NCI-H1417 treated with DMSO at 0.1 percent for 48 hours (cell line): ENCODE measurements at places on chromosomes 13 and 19.

GRCh38 chr19:41623360-41623759, 3.5 kb downstream of the CEACAM4 start:
- no peak for DNase-seq

- no peak for DNase-seq
Observed at GRCh38 chr19:4922530-4923275, 13.4 kb downstream of the UHRF1 start.

DNA sequence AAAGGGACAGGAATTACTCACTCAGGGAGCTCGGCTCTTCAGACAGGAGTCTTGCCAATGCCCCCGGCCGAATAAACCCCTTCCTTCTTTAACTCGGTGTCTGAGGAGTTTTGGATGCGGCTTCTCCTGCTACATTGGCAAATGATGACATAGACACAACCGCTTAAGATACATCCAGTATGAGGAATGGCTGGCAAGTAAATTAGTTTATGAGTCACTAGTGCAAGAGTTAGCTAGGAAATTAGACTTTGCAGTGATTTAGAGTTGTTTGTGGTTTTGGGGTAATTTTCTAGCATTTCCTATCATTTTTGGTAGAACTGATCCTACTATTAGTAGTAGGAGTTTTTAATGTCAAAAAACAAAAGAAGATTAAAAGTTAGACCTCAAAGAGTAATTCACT, 166.2 kb downstream of the SLITRK1 start:
- no peak for DNase-seq

GRCh38 chr19:14795078-14795721, 16.8 kb upstream of the ADGRE2 start:
- DNase-seq, result no peak

GRCh38 chr19:27676334-27676733, 1536.6 kb downstream of the UQCRFS1 start:
- no peak for DNase-seq

- DNase-seq, result no peak
Observed at GRCh38 chr19:38564981-38565690, 52.6 kb downstream of the MAP4K1 start.

GRCh38 chr13:31063772-31064171, 97.9 kb downstream of the HSPH1 start:
- DNase-seq, result no peak

- no peak for DNase-seq
Observed at GRCh38 chr19:6714749-6715555, 5.5 kb downstream of the C3 start.

DNA sequence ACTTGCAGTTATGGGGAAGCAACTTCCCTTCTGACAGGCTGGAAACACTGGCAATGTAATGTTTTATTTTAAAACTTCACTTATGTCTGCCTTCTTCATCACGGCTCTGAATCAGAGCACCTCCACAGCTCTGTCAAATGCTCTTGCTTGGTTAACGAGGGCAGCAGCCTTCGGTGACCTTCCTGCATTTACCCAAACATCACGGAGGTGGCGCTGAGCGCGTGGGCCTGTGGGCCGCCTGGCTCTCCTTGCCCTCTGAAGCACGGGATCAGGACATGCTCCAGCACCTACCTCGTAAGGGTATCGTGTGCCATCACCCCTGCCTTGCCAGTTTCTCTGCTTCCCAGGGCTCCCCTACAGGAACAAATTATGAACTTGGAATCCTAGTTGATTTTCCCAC, 310.0 kb downstream of the TEX29 start:
- no peak for DNase-seq

DNA sequence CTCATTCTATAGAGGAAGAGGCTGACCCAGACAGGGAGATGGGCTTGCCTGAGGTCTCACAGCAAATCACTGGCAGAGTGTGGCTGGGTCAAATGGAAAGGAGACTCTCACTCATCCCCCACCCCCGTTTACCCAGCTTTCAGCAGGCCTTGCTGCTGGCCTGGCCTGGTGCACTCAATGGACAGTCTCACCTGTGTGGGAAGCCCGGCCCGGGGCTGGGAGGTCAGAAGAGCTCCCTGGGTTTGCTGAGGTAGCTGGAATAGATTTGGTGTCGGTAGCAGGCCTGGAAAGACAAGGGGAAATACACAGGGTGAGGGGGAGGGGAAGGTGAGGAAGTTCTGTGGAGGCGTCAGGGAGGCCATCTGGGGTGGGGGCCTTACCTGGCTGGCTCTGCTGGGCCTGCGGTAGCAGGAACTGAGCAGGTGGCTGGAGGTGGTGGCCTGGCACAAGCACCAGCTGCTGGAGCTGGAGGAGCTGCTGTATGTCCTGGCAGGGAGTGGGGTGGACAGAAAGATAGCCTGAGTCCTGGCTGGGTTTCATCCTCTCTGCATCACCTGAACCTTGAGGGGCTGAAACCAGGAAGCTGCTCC, 23.5 kb downstream of the ZNF574 start:
- DNase-seq, result no peak

GRCh38 chr19:32067685-32068084, 277.7 kb upstream of the ZNF507 start:
- DNase-seq, result no peak

DNA sequence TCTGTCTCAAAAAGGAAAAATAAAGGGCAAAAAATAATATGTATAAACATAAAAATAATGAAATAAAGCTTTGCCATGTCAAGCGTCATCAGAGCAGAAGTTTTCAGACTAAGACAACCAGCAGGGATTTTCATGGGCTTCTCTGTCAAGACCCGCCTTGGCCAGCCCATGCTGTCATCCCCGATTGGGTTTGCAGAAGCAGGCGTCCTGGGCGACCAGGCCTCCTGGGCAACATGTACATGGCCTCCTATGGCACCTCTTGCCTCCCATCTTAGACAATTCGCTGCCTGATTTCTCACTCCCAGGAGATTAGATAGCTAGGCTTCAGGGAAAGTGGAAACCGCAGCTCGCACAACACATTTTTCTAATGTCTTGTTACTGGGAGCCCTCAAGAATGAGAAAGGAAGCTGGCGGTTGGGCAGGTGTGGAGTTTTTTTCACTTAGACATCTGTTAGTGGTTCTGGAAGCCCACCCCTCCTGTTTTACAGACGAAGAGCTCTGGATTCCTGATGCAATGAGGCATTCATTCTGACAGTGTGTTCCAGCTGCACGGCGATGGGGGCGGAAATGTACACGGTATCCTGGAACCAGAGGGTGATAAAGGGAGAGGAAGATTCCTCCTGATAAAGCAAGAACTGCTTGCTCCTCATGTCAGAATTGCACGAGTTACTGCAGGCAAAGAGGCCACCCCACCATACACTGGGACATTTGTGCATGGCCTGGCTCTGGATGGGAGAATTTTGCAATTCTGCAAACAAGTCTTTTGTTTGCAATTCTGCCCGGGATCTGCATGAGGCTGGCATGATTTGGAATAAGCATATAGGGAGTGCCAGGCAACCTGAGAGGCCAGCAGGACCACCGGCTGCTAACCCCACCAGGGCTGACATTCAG, 47.4 kb upstream of the KATNAL1 start:
- DNase-seq, result no peak

DNA sequence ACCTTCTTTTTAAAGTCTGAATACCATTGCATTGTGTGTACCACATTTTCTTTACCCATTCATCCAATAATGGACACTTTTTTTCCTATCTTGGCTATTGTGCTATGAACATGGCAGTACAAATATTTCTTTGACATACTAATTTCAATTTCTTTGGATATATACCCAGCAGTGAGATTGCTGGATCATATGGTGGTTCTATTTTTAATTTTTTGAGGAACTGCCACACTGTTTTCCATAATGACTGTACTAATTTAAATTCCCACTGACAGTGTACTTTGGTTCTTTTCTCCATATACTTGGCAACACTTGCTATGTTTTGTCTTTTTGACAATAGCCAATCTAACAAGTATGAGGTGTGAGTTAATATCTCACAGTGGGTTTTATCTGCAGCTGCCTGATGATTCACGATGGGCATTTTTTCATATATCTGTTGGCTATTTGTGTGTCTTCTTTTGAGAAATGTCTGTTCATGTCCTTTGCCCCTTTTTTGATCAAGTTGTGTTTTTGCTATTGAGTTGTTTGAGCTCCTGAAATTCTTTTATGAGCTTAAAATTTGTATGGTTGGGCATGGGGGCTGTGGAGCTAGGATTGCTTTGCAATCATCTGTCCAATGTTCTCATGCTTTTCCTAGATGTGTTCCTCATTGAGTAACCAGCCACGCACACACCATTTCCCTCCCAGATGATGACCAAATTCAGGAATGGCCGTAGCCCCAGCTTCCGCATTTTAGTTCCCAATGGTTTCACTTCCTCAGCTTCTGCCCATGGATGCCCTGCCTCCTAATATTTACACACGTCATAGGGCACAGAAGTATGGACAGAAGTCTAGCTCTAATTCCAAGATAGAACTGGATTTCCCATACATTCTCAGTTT, 380.0 kb upstream of the SGCG start:
- no peak for DNase-seq

DNA sequence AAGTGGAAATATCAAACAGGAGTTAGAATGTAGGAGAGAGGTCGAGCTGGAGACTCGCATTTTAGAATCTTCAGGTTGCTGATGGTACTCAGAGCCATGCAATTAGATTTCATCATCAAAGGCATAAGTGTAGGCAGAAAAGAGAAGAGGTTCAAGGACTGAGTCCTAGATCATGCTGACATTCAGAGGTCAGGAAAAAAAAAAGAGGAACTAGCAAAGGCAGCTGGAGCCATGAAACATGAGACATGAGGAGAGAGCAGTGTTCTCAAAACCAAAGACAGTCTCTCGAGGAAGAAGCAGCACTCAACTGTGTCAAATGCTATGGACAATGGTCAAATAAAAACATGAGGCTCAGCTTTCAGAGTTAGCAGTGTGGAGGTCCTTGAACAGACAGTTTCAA, 12.4 kb upstream of the TPP2 start:
- no peak for DNase-seq

GRCh38 chr19:32977280-32977679, 5.2 kb downstream of the FAAP24 start:
- no peak for DNase-seq

- DNase-seq, result no peak
Observed at GRCh38 chr19:18795540-18795939, 4.4 kb upstream of the COMP start.

DNA sequence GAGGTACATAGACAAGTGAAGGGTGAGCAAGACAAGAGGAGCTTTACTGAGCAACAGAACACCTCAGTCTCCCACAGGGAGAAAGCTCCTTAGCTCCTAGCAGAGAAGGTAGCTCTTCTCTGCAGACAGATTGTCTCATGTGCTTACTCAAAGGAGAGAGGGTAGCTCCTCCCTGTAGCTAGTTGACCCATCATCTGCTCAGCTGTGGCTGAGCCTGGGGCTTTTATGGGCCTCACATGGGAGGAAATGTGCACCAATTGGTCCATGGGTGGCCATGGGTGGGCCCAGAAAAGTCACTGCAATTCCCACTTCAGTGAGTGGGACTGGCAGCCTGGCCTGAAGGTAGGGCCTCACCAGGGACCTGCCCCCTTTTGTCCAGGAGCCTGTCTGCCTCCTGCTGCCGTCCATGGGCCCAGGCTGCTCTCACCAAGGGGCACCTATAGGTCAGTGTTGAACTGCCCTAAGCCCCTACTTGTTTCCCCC, 246.2 kb downstream of the GPC6 start:
- no peak for DNase-seq
